ENCODE measurements at places on chromosomes 3 and 15.

- DNase-seq = no peak
Measured at GRCh38 chr15:81195339-81195864, 1.3 kb upstream of the IL16 start.

DNA sequence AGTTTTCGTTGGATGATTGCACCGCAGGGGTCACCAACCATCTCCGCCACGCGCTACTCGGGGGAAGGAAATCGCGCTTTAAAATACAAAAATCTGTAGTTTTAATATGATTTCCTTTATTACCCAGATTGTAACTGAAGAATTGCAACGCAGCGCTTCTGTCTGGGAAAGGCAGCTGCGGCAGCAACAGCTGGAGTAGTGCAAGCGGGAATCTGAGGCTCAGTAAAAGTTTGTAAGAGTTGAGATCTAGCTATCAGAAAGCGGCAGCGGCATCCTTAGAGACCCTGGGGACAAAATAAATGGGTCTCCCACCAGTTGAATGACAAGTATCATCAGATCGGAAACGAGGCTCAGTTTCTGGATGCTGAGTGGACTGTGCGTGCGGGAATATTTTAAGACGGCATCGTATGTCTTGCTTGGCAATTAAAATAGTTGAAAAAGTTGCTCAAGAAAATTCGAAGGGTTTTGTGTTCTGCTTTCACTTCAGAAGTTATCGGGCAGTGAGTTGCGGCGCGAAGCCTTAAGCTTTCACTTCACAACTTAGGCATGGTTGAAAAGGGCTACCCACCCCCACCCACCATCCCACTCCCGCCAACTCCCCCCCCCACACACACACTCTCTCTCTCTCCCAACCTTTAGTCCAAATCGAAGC lies 2.7 kb downstream of the MECOM start:
- DNase-seq = no peak

DNA sequence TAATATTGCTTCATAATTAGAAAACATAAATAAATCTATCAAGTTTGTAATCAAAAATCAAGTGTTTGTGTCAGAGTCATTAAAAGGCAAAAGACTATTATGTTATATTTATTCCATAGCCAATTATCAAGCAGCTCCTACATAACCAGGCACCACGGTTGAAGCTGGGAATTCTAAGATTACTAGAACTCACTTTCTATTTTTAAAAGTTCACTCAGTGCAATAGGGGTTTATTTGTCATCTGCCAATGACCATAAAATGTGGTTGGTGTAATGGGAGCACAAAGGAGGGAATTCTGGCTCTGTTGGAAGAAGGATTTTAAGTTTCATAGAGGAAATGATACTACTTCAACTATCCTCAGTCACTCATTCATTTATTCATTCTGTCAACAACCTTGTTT lies 57.7 kb downstream of the TRIM69 start:
- no peak for DNase-seq

DNA sequence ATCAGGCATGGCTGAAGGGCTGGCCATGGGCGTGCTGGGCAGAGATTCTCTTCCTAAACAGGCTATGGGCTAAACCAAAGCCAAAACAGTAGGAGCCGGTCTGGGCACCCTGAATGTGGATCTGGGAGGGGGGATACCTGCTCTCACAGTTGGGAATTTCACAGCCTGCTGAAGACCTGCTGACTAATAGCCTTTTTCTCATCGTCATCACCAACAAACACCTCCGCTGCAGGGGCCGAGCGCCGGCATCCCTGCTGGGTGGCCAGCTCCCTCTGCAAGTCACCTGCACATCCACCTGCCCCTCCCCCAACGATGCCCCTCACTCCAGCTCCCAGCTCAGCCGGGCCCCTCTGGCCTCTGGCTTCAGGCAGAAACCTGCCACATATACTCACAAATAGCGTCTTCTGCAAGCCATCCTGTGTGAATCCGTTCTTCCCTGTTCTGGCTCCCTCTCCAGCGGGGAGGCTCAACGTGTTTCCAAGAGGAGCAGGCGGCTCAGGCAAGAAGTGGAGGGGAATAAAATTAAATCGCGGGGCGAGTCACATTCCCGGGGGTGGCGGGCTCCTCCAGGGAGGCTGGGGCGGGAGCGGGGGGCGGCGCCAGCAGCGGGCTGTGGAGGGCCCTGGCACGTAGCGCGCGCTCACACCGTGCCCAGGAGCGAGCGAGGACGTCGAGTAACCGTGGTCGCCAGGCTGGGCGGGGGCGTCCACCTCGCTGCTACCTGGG lies 466 bp downstream of the IQSEC1 start:
- DNase-seq = no peak

DNA sequence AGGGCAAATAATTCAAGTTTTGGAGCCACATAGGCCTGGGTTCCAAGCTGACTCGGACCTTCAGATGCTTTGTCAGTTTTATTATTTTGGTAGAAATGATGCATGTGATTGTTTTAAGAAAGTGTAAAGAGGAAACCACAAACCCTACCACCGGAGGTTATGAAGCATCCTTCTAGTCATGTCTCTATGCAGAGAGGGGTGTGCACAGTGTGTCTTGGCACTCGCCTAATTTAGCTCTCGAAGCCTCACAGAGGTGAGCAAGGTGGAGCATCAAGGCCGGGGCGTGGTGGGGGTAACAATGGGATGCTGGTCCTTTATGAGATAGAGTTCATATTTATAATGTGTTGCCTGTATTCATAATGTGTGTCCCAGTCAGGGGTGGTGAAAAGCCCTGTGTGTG lies 63.7 kb upstream of the SMAD6 start:
- no peak for DNase-seq

DNA sequence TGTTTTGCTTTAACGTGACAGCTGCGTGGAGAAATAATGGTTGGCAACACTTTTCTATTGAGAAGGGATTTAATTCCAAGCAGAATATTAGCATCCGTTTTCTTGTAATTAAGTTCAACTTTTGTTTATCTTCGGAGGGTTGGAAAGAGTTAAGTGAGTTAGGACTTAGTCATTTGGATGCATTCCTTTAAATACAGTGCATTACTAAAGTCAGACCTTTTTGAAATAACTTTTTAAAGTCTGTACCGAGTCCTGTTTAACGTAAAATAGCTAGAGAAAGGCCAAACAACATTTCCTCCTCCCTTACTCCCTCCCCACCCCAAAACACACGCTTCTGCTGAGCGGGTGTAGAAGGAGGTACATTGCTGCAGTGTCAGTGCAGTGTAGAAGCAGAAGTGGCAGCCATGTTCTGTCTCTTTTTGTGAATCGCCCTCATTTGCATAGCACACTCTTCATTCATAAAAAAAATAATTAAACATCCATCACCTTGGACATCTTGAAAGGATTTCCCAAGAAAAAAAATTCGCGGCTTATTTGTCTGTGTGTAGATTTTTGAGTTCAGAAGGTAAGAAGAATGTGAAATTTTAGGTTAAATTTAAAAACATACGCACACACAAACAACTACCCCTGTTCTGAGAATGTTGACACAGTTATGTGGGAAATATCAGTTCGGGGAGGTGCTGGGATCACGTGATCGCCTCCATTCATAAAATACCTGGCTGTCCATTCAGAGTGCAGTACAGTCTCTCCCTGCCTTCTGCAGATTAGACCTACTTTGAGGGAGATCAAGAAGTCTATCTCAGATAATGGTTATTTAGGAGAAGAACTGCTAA lies 1.6 kb downstream of the SPRED1 start:
- peak; percentile 71 for DNase-seq

DNA sequence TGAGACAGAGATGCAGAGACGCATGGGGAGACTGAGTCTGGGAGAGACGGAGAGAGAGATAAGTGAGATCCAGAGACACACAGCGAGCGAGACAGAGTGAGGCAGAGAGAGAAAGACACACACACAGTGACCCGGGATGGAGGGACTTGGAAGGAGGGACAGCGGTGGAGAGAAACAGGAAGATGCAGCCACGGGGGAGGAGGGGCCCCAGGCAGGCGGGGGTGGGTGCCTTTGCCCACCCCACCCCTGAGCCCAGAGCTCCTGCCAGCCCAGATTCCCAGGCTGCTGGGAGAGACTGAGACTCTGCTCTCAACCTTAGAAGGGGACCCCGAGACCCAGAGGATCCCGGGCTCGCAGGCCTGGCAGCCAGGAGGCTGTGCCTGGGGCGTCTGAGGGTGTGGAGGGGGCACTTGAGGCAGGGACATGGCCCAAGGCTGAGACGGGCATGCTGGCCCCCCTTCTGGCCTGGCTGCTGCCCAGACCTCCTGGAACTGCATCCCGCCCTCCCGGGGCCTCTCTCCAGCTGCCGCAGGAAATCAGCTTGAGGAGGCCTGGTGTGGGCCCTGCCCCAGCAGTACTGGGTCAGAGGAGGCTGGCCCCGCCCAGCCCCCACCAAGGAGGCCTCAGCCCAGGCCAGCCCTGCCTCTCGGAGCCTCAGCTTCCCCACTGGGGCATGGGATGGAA lies 18.1 kb downstream of the H1-8 start:
- peak; percentile 95 for DNase-seq

- DNase-seq = no peak
Measured at GRCh38 chr3:17765819-17766472, 23.5 kb upstream of the TBC1D5 start.

DNA sequence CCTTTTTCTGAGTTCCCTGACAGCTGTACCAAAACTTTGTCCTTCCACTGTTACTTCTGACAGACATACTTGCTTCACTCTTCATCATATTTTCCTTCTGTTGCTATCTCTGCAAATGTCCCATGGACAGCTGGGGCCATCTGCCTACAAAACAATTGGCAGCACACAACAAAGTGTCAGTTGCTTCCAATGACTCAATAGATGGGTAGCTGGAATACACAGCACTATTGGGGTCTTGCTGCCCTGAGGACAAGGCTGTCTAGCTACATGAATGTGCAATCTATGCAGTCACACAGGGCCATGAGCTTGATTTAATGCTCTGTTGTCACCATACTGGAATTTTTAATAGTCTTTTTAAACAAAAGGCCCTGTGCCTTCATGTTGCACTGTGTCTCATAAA lies 192.8 kb downstream of the DTWD1 start:
- DNase-seq = no peak

DNA sequence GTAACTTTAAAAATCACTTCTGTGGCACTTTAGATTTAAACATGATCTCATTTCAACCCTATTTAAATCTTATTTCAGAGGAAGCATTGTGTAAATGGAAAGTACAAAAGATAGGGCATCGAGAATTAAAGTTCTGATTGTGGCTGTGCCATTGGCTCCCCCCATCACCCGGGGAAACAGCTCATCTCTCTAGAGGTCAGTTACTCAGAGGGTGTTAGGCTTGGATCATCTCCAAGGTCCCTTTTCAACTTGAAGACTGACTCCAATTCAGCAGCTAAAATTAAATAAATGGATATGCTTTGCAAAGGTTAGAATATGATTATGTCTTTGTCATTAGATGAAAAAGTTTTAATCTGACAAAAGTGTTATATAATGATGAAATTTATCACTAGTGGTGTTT lies 20.1 kb downstream of the CADM2 start:
- DNase-seq = no peak

DNA sequence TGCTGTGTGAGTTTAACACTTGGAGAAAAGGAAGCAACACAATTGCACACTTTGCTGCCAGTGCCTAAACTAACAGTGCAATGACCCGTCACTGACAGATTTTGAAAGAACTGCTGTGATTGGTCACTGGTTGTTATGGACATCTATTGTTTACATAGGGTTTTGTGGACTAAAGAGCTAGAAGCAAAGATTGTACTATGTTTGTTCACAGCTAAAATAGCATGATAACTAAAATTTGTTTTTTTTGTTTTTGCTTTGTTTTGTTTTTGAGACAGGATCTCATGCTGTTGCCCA lies 112.4 kb upstream of the GOLGA8J start:
- DNase-seq = peak; percentile 18

DNA sequence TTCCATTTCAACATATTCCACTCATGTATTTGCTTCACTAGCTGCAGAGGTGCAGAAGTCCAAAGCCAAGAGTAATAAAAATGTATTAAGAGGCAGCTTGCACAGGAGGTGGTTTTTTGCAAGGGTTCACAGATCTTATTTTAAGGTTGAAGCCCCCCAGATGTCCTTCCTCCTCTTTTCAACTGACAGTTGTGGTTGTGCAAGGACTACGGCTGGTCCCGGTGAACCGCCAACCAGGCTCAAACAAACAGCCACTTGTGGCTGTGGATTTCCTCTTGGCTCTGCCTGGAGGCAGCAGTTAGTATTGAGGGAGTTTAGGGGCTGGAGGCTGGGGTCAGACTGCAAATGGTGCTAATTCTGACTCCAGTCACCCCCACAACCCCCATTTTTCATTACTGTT lies 240.7 kb upstream of the TBC1D5 start:
- no peak for DNase-seq

DNA sequence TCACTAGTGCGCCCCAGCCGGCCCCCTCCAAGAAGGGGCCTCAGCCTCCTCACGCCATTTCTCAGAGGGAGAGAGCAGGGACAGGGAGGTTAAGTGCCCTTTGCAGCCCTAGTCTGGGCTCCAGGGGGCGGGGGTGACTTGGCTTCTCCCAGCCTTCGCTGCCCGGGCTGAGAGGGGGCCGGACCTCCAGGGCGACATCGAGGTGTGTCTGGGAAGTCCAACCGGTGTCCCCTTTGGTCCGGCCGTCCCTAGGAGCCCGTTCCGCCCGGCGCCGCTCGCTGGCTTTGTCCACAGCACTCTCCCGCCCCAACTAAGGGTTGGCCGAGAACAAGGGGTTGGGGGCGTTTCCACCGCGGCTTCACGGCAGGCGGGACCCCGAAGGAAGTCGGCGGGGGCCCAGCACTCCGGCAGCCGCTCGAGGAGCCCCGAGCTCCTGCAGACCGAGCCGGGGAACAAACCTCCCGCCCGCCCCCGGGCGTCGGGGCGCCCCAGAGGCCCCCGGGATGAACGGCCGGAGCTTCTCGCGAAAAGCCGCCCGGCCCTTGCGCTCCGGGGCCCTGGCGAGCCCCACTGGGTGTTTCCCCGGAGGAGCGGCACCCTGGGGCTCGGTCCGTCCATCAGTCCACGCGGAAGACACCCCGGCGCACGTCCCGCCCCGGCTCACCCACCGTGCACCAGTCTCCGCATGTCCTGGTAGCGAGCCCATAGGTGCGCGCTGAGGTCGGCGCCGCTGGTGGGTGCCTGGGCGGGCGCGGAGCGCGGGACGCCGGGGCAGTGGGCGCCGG lies 627 bp downstream of the NT5DC2 start:
- peak; percentile 37 for DNase-seq

GRCh38 chr3:93924491-93924890 lies 49.2 kb downstream of the PROS1 start:
- peak; percentile 17 for DNase-seq

DNA sequence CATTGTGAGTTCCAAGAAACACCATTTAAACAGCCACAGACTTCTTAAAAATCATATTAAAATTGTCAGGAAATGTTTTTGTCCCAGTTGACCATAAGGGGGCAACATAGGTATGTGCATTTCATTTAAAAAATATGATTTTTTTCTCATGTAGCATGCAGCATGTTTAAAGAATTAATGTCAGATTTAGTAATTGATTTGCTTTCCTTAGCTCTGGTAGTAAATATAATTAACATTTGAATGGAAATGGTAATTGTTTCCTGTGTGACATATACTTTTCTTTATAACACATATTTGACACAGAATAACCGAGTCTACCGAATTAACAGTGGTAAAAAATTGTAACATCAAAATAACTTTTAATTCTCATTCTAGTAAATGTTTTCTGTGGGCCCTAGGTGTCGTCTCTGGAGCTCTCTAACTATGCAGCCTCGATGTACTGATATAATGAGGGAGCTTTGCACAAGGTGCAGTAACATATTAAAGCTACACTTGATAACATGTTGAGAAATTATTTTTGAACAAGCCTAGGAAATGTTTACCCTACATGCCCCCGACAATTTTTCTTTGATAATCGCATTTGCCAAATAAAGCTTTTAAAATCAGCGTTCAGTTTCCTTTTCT lies 34.9 kb downstream of the NXPE3 start:
- peak; percentile 42 for DNase-seq

- no peak for DNase-seq
Measured at GRCh38 chr3:50574444-50574831, 5.1 kb downstream of the HEMK1 start.
